Cortex of kidney (tissue), 1 donor: ENCODE measurements at places on chromosomes 2 and 18.

- no peak for DNase-seq
Observed at GRCh38 chr2:239302808-239303557, 97.8 kb downstream of the HDAC4 start.

DNA sequence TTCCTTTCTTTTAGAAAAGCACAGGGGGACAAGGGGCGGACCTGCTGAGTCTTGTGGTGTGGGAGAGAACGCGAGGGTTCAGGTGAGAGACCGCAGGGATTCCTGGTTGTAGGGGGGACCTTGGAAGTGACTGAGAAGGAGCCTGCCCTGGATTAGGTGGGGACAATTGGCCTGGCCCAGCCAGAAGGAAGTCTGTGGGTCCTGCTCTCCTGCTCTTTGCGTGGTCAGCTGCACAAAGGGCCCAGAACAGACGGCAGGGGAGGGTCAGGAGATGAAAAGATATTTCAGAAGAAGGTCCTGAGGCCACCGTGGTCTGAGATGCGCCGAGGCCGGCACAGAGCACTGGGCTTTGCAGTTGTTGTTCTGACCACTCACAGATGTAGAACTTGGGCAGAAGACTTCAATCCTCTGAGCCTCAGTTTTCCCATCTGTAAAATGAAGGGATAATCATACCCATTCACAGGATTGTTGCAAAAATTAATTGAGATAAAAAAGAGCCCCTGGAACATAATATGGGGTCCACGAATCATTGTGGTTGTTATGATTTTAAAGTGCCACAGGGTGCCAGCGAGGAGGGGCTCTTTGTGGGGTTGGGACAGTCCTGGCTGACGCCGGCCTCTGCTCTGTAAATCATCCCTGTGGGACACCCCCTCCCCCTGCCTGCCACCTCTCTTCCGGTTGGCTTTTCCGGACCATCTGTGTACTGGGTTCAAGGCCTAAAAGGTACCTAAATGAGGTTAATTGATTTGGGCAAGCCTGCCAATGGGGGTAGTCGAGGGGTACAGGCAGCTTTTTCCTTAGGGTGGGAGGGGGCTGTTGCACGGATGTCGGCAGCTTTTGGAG, 1.8 kb downstream of the LPIN1 start:
- DNase-seq = no peak

DNA sequence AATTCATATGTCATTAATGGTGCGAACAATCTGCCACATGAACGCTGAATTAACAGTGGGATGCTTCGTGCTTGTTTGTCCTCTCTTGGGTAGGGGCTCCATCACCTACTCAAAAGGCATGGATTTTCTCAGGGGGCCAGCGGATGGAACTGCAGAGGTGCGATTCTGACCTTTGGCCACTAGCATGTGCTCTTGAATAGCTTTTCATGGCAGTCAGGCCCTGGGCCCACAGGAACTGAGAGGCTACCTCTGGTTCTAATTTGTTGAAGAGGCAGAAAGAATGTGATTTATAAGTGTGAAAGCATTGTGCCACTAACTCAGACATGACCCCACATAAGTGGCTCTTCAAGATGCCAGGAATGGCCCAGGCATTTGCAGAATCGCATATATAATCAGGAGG, 283.2 kb downstream of the INSIG2 start:
- DNase-seq = no peak

DNA sequence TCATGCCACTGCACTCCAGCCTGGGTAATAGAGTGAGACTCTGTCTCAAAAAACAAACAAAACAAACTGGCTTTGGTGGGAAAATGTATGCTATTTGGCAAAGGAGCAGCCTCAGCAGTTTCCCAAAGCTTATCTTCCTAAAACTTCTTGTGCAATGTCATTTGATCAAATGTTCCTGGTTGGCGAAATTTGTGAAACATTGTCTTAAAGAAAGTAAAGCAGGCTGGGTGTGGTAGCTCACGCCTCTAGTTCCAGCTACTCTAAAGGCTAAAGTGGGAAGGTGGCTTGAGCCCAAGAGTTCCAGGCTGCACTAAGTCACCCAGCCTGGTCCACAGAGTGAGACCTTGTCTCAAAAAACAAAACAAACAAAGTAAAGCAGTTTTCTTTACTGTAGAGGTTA, 17.3 kb upstream of the TAF4B start:
- DNase-seq = no peak

- DNase-seq = no peak
Observed at GRCh38 chr2:103169861-103170260, 408.0 kb downstream of the TMEM182 start.
